Hypothalamus (tissue), 51 donors: ENCODE measurements at places on chromosomes 7 and 10.

DNA sequence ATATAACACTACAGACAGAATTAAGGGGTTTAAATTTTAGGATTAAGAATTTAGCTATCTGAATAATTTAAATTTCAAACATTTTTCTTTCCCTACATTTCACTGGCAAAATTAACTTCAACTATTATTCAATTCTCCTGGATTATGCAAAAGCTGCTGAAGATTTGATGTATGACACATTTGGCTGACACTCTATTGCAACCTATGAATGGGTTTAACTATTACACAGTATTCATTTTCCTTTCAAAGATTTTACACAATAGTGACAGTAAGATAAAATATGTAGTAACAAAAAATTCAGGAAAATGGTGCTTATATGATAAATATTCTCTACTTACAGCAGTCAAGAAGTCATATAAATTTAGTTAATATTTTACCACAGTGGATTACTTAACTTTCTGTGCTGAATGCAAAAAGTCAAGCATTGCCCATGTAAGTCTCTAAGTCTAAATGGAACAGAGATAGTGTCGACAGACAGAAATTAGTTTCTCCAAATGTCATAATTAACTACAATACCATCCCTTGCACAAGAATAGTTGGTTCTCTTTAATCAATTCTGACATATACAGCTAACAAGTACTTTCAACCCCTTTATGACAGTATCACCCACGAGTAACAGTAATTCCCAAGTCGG, 194.1 kb upstream of the FRMD4A start:
- no peak for DNase-seq

GRCh38 chr10:12806228-12807095, 195.1 kb downstream of the CCDC3 start:
- no peak for DNase-seq

- DNase-seq: no peak
Observed at GRCh38 chr7:51685794-51686193, 369.2 kb upstream of the COBL start.

GRCh38 chr7:34673066-34673465, 15.0 kb downstream of the NPSR1 start:
- DNase-seq: no peak

GRCh38 chr7:100801833-100802568, 25.3 kb downstream of the EPHB4 start:
- no peak for DNase-seq

GRCh38 chr7:82156168-82156567, 287.4 kb downstream of the CACNA2D1 start:
- DNase-seq: no peak

DNA sequence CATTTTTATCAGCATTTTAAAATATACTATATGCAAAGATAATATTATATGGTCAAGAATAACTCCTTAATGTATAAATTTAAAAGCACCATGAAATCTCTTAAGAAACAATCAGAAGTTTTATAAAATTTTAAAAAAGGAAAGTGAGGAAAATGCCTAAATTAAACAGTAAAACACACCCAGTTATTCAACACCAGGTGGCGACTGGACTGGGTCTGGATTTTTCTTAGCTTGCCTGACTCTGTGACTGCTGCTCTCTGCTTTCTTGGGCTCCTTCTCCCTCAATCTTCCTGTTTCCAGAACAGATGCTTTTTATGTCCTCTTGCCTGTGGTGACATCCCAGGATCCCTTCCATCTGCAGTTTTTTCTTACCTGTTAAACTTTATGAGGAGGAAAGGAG, 200.3 kb downstream of the BICC1 start:
- no peak for DNase-seq

DNA sequence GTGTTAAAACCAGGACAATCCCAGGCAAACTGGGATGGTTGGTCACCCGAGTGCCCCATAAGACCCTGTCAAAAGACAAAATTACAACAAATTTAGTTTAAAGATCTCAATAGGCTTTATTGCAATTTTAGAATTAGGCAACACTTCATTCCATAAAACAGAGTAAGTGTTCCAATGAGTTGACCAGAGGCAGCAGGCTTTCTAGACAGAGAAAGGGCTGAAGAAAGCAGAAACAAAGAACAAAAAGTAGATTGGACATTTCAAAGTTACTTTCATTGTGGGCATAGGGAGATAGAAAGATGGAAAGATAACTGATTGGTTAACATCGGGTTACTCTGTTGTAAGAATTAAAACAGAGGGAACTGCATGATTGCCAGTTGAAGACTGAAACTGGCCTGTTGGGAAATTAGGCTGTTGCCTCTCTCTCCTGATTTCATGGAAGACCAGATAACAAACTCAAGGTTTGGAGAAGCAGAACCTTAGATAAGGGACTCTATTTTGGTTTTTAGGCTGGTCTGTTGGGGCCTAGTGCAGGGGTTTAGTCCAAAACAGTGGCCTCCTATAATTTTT, 36.3 kb downstream of the ENTPD1 start:
- DNase-seq: no peak

DNA sequence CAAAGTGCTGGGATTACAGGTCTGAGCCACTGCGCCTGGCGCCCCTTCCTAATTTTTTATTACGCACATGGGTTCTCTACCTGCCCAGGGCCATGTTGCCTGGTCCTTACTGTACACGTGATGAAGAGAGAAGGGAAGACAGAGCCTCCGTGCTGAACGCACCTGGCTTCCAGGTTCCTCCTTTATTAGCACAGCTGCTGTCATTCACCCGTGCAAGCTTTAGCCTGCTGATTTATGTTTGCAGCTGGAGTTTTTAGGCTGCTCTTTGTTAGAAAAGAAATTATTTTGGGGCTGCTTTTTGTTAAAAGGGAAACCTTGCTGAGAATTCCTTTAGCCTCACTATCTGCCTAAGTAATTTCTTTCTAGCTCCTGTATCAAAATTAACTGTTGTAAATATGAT, 417.0 kb downstream of the CALN1 start:
- no peak for DNase-seq

DNA sequence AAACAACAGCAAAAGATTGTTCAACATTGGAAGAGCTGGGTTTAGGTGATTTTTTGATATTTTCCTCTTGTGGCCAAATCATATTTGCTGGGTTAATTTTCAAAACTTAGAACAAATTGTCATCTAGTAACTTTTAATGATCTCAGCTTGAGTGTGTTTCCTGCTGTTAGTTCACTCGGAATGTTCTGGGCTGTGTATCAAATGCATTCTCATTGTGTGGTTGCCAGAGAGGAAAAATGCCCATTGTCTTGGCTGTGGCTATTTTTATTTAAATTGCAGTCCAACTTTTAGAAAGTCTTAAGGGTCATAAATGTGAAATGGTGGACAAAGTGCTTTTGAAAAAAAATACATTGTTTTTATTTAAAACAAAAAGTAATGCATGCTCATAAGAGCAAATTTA, 542.0 kb downstream of the TNS3 start:
- no peak for DNase-seq

GRCh38 chr10:69612760-69613159, 17.3 kb upstream of the FAM241B start:
- no peak for DNase-seq

DNA sequence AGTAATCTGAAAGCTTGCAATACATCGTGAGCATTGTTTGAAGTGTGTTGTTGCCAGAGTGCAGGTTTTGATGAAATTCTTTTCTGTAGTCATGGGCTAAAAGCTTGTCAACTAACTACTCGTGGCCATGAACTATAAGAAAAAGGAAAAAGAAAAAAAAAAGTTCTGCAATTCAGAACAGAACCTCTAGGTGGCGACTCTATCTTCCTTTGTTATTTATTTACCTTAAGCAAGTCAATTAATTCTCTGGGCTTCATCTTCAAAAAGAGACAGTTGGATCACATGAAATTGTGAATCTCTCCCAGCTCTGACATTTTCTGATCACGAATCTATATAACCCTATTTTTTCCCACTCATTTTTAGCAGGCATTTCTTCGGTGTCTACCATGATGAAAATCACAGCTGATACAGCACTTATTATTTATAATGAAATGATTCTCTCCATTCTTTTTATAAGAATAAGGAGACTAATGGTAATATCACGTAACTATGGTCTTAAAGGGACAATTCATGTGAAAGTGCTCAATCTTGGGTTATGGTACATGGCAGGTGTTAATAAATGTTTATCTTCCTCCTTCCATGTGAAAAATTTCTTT, 18.8 kb downstream of the TMEM196 start:
- no peak for DNase-seq

GRCh38 chr7:30633223-30633622, 38.5 kb downstream of the GARS1 start:
- DNase-seq: no peak

GRCh38 chr10:126065751-126066377, 169.5 kb downstream of the FANK1 start:
- no peak for DNase-seq

GRCh38 chr7:102220960-102221800, 65.5 kb upstream of the SH2B2 start:
- DNase-seq: no peak

DNA sequence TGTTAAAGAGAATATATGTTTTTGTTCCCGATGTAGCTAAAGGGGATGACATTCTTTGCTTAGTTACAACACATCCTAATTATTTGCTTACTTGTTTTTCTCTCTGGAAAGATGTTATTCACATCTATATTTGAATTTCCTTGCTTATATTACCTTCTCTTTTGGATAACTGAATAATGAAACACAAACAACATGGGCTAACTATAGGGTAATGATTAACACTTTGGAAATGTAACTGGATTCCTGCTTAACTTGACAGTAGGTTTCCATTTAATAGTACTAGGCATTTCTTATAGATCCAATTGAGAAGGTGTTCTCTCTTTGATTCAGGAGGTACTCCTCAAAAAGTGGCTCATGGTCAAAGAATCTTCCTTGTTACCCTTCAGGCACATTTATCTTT, 141.1 kb downstream of the CCSER2 start:
- DNase-seq: no peak

DNA sequence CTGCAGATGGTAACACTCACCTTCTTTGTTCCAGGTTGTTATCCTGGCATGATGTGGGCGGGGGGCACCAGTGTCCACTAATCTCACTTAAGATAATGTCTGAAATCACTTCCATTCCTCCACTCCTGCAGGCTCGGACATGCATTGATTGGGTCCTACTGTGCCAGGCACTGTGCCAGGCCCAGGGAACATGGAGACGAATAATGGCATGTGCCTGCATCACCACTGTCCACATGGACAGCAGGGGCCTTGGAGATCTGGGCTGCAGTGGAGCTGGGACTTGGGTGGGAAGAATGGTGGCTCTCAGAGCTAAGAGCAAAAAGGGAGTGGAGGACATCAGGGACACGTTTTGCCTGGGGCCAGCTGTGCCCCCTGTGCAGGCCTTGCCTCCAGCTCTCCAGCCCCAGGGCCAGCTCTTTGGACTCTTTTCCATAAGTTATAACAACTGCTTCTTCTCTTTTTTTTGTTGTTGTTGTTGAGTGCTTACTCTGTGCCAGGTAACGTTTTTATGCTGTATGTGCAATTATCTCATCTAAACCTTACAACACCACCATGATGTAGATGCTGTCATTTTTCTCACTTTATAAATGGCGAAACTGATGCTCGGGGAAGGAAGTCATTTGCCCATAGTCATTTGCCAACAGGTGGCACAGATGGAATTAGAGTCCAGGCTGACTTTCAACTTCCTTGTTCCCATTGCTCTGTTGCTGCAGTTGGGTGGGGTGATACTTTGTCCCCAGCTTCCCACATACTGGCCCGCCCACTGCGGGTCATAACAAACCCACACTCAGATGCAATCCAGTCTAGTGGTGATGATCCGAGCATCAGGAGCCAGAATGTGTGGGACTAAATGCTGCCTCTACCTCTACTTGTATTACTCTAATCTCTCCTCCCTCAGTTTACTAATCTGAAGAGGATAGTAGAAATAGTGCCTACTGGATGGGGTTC, 19.1 kb downstream of the PLPP4 start:
- DNase-seq: no peak

- DNase-seq: no peak
Observed at GRCh38 chr10:13078912-13079775, 20.8 kb upstream of the OPTN start.

GRCh38 chr10:74799721-74800221, 26.6 kb upstream of the KAT6B start:
- no peak for DNase-seq

- no peak for DNase-seq
Observed at GRCh38 chr7:154686305-154686704, 316.6 kb downstream of the PAXIP1 start.

- DNase-seq: no peak
Observed at GRCh38 chr7:104976966-104977636, 36.9 kb upstream of the KMT2E start.

DNA sequence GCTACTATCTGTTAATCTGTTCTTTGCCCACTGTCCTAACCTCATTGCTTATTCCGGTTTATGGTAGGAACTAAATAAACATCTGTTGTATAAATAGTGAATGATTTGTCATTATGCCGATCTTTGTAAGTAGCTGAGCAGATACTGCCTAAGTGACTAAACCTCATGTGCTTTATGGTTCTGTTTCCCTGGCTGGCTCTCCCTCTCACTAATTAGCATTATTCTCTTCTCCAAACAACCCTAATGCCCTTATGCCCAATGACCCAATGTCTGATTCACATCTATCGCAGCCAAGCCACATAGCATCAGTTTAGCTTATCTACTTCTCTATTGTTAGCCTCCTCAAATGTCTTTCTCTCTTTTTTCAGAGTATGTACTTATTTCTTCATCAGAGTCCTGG, 462.3 kb upstream of the POT1 start:
- DNase-seq: no peak
